Dermis microvascular lymphatic vessel endothelial cell (primary cell): ENCODE measurements at places on chromosomes 2 and 18.

DNA sequence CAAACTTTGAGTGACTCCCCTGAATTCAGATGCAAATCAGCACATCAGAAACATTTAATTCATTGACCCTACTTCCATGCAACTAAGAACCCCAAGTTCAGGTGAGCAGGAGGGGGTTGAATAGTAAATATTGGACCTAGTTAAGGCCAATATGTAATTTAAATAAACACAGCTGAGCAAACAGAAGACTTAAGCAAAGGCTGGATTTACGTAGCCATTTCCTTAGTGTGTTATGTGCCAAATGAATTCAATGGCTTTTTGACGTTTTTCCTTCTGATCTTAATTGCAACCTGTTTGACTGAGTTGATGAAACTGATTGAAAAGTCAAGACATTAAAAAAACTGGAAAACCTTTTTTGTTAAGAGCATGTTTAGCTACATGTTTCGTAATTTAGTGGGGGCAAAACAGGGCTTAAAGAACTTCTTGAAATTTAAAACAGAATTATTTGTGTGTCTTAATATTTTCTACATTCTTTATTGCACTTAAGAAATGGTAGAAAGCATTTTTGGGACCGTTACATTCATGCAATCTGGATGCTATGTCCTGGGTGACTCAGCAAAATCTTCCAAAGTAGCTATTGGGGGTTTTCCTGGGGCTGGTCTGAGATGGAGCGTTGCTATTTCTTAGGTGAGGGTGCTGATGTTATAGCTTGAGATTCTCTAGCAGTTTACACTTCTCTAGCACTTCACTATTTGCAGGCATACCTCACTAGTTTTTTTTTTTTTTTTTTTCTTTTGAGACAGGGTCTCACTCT, 25.5 kb upstream of the KCNE4 start:
- DNase-seq = peak; percentile 52

DNA sequence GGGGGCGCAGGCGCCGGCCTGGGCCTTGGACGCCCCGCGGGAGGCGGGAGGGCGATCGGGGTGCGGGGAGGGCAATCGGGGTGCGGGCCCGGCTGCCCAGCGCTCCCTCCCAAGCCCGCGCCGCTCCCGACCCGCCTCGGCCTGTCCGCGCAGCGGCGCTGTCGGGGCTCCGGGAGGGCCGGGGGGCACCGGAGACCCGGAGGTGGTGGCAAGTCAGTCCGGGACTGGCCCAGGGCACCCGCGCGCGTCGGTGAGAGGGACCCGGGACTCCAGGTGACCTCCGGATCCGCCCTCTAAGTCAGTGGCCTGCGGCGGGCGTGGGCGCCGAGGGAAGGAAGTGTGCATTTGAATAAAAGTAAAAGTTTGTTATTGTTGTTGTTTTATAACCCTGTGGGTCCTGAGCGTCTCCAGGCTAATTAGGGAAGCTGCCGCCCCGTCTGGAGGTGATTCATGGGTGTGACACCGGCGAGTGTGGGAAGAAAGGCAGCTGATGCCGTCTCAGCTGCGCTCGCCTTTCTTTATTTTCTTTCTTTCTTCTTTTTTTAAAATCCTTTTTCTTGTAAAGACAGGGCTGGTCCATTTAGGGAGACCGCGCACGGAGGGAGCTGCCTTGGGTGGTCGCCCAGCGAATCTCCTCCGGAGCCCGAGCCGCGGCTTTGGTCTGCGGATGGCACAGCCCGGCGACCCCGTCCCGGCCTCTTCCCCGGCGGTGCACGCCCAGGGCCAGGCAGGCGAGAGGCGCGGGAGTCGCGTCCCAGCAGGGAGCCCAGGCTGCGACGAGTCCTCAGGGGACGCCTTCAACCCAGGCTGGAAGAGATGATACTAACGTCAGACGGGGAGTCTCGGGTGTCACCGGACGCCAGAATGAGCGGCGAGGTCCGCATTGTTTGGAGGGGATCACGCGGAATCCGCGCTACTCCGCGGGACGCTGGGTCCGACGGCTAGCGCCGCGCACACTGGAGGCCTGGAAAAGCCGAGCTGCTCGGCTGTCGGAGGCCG, 627 bp upstream of the CRACDL start:
- no peak for DNase-seq

- no peak for DNase-seq
Measured at GRCh38 chr18:59627414-59627813, 69.8 kb downstream of the CCBE1 start.

- peak; percentile 25 for DNase-seq
Measured at GRCh38 chr2:28683100-28683706, 68.4 kb upstream of the PPP1CB start.

DNA sequence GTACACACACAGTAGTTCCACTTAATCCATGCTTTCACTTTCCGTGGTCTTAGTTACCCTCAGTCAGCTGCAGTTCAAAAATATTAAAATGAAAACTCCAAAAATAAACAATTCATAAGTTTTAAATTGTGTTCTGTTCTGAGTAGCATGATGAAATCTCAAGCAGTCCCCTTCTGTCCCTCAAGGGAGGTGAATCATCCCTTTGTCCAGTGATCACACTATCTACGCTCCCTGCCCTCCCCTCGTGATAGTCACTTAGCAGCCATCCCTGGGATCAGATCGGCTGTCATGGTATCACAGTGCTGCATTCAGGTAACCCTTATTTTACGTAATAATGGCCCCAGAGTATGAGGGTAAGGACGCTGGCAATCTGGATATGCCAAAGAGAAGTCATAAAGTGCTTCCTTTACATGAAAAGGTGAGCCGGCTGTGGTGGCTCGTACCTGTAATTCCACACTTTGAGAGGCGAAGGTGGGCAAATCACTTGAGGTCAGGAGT, 5.8 kb upstream of the RTN4 start:
- DNase-seq = no peak

DNA sequence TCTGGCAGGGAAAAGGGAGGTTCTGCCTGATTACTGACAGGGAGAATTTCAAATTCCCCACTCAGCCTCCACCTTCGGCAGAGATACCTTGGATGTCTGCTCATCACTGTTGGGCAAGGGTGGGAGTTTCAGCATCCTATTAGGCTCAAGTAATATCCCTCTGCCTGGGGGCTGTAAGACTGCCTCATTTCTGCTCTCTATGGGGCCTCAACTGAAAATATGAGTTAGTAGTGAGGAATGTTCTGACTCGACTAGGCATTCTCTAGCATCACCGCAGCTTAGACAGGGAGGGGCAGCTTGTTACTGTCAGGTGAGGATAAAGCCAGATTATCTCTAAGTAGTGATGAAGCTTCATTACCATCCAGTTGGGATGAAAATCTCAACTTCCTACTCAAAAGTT, 87.7 kb upstream of the LRP1B start:
- DNase-seq = no peak

- DNase-seq = no peak
Measured at GRCh38 chr2:128428415-128428814, 109.7 kb upstream of the HS6ST1 start.

DNA sequence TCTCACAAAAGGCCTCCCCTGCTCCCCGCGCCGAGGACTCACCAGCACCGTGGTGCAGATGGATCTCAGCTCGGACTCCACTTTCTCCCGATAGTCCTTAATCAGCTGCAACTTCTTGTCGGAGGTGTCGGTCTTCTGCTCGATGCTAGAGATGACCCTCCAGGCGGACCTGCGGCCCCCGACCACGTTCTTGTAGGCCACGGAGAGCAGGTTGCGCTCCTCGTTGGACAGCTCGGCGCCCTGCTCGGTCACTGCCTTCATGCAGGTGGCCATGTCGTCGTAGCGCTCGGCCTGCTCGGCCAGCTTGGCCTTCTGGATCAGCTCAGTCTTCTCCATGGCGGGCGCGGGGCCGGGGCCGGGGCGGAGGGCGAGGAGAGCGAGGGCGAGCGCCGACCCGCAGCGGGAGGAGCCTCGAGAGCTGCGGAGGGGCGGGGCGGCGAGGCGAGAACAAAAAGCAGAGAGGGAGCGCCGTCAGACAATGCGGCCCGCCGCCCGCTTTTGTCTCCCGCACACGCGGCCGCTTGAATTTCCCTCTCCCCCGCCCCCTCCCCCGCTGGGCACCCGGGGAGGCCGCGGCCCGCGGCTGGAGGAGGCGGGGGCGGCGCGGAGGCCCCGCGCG, 571 bp downstream of the YWHAQ start:
- DNase-seq = peak; percentile 77

DNA sequence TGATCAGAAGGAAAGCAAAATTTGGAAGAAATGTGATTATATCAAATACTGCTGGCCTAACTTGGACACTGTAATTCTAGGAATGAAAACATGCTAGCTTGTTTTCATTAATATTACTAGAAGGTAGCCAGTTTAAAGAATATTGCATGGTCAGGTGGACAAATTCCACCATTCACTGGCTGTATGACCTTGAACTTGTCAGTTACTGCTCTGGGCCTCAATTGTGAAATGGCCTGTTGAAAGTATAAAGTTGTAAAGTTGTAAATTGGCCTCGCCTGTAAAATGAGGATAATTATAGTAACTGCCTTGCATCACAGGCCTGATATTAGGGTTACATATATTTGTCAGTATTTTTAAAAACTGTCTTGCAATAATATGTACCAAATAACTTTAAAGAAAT, 398.4 kb upstream of the CHST9 start:
- no peak for DNase-seq

- DNase-seq = no peak
Measured at GRCh38 chr2:7943446-7943845, 738.4 kb upstream of the ID2 start.

- DNase-seq = no peak
Measured at GRCh38 chr2:225020168-225020849, 22.0 kb downstream of the DOCK10 start.

GRCh38 chr2:134823431-134823830, 15.0 kb upstream of the ACMSD start:
- DNase-seq = no peak

DNA sequence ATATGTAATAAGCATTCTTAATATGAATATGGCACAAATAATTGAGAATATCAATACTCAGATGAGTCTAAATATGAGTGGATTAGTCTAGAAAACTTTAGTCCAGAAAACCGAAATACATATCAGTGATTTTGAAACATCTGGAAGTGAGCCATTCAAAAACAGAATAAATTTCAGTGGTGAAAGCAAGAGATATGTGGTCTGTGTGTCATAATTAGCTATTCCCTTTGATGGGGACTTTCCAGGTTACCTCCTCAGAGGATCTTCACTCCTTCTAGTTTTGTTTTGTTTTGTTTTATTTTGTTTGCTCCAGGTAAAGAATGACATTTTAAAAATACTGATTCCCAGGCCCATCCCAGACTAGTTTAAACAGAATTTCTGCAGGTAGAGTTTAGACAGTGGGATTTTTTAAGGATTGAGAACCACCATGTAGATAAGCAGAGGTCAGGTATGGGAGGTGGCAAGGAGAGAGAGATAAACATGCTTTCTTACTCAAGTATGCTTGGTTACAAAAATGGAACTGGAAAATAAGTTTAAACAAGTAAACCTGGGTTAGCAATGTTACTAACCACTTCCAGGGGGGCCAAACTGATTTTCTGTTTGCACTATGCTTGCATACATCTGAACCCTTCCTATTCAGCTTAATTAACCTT, 70.7 kb downstream of the NABP1 start:
- DNase-seq = no peak

GRCh38 chr18:31048216-31048615, 5.7 kb upstream of the DSC3 start:
- no peak for DNase-seq

DNA sequence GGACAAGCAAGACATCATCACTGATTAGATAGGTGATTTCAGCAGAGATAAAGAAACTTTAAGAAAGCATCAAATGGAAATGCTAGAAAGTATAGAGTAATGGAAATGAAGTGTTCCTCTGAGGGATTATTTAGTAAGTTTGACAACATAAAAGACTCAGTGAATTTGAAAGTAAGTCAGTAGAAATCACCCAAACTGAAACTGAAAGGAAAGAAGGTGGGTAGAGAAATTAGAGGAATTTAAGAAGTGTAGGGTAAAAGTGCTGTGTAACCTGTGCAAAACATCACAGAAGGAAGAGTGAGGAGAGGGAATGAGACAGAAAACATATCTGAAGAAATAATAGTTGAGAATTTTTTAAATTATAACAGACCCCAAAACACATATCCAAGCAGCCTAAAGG, 343.1 kb downstream of the CBLN2 start:
- no peak for DNase-seq

- no peak for DNase-seq
Measured at GRCh38 chr2:84619794-84620371, 103.6 kb downstream of the DNAH6 start.

DNA sequence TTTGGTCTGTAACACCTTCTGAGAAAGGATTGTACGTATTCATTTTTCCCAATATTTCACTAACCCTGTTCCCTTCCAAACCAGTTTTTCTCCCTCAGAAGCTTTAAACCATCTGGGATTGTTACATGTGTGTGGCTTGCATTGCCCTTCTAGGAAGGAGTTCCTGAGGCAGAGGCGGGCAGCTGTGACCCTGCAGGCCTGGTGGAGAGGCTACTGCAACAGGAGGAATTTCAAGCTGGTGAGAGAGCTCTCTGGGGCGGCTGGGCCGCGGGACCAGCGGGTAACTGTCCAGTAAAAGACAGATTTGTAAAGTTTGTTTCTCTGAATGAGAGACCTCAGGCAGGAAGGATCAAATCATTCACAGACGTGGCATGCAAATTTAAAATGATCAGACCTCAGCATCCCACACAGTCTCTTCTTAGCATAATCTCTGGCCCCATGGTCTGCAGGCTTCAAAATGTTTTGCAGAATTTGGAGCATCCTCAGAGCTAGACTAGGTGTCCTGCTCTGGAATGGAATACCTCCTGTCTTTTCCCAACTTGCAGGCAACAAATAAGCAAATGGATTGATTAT, 40.2 kb upstream of the GPR17 start:
- DNase-seq = no peak

GRCh38 chr18:1304392-1304992, 399.8 kb downstream of the ADCYAP1 start:
- no peak for DNase-seq

DNA sequence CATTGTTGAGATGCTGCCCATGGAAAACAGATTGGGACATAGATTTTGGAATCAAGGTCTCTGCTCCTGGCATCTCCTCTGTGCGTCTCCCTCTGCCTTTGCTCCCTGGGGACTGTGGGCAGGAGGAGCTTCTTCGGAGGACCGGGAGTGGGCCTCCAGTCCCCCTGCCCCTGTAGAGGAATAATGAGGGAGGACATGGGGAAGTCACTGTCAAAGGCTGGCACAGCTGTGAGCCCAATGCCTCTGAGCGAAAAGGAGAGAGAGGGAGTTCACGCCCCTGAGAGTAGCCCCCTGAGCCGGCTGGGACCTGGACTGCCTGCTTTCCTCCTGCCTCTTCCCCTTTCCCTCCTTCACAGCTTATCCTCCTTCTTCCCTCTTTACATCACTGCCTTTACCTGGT, 195.0 kb downstream of the LOXHD1 start:
- DNase-seq = no peak
